ENCODE measurements at places on chromosomes 11 and 22.

GRCh38 chr11:28759311-28759710, 651.1 kb downstream of the METTL15 start:
- no peak for DNase-seq

GRCh38 chr11:7512525-7513233, 1.1 kb upstream of the PPFIBP2 start:
- DNase-seq: peak; percentile 66

GRCh38 chr22:35430897-35431322, 31.0 kb downstream of the MCM5 start:
- peak; percentile 72 for DNase-seq

GRCh38 chr11:6228520-6228919, 5.9 kb downstream of the FHIP1B start:
- DNase-seq: no peak

DNA sequence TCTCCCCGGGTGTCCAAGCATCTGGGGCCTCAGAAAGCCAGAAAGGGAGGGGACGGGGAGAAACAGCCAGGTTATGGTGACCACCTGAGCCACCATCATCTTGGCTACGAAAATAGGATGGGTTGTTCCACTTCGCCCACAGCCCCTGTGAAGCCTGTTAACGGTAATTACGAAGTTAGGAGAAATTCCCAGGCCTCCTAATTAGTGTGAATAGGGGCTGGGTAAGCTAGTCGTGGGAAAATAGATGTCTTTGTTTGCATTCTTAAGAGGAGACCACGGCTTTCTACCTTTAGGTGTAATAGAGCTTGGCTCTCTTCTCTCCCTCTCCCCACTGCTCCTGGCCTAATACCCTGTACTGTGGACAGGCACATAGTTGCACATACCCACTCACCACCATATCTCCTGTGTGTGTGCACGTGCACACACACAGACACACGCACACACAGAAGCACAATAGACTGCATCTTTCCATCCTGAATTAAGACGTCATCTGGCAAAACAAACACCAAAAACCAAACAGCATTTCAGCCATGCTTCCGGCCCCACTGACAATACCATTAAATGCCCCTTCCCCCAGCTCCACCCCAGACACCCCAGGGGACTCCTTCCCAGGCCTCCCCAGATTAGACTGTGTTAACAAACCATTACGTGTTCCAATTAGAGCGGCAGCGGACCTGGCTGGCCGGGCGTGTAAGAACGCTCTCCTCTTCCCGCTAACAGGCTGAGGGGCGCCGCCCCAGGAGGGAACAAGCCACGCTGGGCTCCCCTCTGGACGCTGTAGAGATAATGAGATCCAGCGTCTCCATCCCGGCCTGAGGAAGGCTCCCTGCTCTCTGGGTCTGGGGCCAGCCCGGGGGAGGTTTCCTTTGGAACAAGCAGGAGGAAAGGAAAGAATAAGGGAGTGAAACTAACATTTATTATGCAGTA, 72.8 kb downstream of the TP53I11 start:
- DNase-seq: no peak

DNA sequence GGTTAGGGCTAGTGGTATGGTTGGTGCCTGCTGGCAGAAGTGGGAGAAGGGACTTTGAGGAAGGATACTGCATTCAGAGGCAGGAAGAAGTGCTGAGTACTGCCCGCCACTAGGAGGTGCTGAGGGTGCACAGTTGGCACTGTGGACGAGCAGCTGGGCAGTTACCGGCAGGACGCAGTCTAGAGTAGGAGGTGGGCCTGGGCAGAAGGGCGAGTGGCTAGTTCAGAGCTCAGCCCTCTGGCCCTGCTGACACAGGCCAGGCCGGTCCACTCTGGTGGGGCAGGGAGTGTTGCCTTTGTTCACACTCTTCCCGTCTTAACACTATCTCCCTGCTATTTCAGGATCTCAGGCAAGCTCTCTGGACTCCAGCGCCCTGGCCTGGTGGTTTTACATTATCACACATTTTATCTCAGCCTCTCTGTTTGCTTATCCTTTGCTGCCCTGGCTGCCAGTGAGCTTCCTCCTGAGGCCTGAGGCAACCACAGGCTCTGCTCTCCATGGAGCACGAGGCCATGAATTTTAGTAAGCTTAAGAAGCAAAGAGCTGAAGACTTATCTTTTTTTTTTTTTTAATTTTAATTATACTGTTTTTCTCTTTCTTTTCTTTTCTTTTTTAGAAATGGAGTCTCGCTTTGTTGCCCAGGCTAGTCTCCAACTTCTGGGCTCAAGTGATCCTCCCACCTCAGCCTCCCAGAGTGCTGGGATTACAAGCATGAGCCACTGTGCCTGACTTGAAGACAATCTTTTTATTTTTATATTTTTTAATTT, 26.9 kb downstream of the SNAP29 start:
- peak; percentile 92 for DNase-seq

DNA sequence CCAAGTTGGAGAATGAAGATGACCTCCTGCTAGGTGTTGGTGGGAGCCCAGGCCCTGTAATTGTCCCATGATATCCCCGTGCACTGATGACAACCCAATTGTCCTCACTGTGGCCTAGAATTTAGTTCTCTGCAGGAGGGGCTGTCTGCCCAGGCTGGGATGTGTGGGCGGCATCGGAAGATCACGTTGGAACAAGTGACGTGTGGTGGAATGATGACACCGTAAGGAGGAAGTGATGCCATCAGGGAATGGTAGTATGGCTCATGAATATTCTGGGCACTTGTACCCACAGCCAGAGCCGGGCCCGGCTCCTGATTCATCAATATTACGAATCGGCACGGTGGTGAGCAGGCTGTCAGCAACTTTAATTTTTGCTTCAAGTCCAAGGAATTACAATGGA, 111.6 kb downstream of the MIAT start:
- no peak for DNase-seq

GRCh38 chr11:94513091-94513490, 830 bp downstream of the C11orf97 start:
- no peak for DNase-seq

- DNase-seq: no peak
Measured at GRCh38 chr11:57778318-57779037, 16.9 kb downstream of the CTNND1 start.

- no peak for DNase-seq
Measured at GRCh38 chr11:103546236-103546635, 437.0 kb downstream of the DYNC2H1 start.

DNA sequence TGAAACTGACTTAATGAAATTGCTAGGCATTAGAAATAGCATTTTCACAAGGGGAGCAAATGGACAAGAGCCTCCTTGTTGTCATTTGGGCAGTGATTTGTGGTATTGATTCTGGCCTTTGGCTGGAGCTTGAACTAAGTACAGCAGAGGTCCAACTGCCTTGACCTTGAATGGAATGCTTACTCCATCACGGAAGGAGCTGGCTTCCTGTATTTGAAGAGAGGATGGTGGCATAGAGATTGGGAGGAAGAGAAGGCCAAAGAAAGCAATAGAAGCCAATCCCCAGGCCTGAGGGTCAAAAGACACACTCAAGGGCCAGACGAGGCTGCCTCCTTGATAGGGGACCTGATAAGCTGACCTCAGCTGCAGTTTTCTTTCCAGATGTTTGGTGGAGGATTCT, 126.6 kb upstream of the MPPED2 start:
- no peak for DNase-seq

DNA sequence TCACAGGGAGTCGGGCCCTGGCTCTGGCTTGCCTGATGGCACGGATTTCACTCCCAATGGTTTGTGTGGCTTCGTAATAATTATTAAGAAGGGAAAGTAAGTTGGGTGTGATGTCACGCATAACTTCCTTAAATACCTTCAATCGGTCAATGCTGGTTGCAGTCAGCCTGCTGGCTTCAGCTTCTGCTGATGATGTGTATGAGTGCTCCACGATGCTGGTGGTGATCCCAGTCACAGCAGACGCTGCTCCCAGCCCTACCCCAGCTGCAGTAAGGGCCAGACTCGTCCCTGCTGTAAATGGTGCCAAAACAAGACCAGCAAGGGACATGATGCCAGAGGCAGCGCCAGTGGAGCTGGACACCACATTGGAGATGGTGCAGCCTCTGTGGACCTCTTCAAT, 19.1 kb downstream of the APOL3 start:
- DNase-seq: no peak

DNA sequence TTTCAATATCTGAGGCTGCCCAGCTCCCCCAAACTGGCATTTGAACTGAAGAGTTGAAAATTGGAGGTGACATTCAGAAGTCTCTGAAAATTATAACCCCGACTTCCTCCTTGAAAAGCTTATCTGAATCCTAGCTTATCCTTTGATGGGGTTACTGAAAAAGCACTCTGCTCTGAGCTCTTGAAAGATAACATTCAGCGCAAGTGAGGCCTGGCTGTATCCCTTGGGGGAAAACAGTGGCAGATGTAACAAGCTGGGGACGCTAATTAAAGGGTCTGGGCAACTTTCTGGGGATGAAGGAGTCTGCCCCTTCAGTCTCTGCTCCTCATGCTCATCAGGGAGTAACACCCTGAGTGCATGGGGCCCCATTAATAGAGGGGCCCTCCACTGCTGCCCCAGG, 402.0 kb upstream of the CADM1 start:
- no peak for DNase-seq

DNA sequence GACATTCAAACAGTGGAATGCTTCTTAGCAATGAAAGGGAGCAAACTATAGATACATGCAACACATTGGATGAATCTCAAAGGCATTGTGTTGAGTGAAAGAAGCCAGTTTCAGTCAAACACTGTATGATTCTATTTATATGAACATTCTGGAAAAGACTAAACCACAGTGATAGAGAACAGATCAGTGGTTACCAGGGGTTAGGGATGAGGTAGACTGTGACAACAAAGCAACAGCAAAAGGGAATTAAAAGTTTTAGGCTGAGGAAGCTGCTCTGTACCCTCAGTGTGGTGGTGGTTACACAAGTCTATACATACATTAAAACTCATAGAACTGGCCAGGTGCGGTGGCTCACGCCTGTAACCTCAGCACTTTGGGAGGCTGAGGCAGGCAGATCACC, 23.0 kb downstream of the FDX1 start:
- no peak for DNase-seq

DNA sequence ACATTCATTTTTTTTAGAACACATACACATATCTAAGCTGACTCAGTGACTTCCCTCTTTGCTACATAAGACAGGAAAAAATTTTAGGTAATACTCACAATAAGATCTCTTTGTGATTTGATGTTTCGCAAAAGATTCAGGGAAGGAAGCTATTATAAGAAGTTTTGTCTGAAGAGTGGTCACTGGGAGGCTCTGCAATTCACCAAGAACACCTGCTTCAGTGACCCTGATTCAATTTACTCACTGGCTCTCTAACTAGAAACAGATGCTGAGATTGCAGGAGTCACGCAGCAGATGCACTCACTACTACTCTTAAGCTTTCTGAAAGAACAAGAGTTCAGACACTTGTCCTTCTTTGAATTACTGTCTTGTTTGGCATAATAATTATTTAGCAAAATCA, 193.6 kb upstream of the DDI1 start:
- no peak for DNase-seq

GRCh38 chr22:29780748-29781676, 13.8 kb downstream of the UQCR10 start:
- DNase-seq: peak; percentile 93

DNA sequence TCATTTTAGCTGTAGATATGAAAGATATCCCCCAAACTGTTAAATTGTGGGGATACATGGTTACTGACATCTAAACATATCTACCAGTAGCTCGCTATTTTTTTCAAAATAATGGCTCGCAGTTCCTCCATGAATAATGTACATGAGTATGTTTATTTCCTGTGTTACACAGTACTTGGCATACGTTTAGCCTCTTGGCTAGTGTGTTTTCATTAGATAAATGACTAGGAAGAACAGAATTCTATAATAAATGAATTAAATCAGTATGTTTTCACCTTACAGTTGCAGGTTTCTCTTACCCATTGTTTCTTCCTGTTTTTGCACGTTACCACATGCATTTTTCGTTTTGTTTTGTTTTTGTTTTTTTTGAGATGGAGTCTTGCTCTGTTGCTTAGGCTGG, 21.8 kb downstream of the RNF169 start:
- DNase-seq: peak; percentile 36

GRCh38 chr11:31652528-31652927, 143.0 kb downstream of the ELP4 start:
- no peak for DNase-seq

- no peak for DNase-seq
Measured at GRCh38 chr11:110948112-110948511, 235.9 kb upstream of the ARHGAP20 start.

- DNase-seq: no peak
Measured at GRCh38 chr11:79363861-79364378, 76.9 kb downstream of the TENM4 start.

DNA sequence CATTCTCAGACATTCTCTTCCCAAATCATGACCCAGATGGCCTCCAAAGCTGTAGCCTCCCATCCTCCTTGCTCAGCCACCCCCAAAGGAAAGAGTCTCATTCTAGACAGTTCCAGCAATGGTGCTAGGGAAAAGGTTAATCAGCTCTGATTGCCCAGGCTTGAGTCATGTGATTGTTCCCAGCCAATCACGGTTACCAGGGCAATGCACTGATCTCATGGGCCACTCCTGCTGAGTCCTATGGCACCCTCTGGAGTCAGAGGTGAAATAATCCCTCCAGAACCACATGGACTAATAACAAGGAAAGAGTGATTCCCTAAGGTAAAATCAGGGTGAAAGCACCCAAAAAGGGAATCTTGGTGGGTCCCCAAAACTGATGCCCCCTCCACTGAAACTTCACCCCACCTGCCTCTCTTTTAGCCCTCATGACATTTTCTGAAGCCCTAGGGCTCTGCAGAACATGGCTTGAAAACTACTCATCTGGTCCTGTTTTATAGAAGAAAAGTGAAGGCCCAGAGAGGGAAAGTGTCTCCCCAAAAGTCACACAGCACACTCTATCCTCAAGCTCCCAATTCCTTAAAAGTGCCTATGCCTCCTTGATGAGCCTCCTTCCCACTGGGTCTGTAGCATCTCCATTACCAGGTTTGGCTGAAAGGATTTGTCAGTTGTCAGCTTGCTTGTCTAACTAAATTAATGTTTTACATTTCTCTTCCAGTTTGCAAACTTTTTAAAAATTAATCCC, 203.7 kb downstream of the MN1 start:
- DNase-seq: peak; percentile 35

DNA sequence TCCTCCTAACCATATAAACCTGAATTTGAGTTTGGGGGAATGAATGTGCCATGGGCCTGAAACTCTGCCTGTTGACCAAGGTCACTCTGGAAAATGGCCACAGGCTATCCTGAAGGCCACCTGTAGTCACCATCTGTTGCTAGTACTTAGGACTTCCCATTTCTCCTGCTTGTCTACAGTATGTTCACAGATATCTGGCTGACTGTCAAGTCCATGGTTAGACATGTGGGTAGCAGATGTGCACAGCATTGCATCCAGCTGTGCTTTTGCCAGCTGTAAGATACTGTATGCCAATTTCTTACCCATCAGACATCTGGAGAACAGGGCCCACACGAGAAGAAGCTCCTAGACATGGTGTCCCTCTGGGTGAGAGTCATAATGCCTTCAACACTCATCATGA, 475.4 kb downstream of the INSC start:
- no peak for DNase-seq

Measured in hematopoietic multipotent progenitor cell treated with erythropoietin and hydrocortisone succinate and interleukin-3 and kit ligand, for 6 days (in vitro differentiated cells).